Spleen (tissue), 13 donors: ENCODE measurements at places on chromosomes 7 and 10.

- no peak for DNase-seq
Measured at GRCh38 chr7:23971031-23971430, 261.0 kb downstream of the STK31 start.

- DNase-seq: no peak
Measured at GRCh38 chr10:5038101-5038500, 34.4 kb upstream of the AKR1C2 start.

GRCh38 chr10:70258216-70258615 lies 25.0 kb upstream of the PPA1 start:
- no peak for DNase-seq

DNA sequence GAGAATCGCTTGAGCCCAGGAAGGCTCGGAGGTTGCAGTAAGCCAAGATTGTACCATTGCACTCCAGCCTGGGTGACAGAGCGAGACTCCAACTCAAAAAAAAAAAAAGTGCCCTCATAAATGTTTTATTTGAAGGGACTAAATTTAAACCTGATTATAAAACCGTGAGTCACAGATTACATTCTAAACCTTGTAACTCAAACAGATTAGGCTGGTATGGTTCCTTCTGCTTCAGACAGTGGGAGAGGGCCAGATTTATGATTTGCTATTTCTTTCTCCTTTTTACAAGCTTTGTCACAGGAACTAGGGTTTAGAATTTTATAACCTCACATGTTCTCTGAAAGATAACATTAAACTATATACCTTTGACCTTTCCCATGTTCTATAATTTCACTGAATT lies 801.2 kb upstream of the ZWINT start:
- no peak for DNase-seq

DNA sequence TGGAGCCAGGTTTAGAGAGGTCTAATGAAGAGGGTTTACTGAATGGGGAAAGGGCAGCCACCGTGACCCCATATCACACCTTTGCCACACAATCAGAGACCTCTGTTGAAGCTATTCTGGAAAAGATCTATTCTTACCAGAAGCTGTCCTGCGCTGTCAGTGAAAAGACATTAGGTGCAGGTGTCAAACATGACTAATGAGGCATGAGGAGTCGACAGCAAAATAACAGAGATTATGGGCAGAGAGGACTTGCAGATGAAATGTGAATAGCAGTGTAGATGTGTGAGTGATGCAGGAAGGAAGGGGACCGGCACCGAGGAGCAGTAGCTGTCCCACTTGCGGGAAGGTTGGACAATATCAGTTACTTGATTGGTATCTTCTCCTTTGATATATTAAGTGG lies 627.7 kb upstream of the GALNT17 start:
- no peak for DNase-seq

- peak; percentile 61 for DNase-seq
Measured at GRCh38 chr10:46298477-46299285, 11.9 kb downstream of the ANTXRL start.

GRCh38 chr7:107972075-107972482 lies 30.9 kb downstream of the LAMB1 start:
- DNase-seq: no peak

DNA sequence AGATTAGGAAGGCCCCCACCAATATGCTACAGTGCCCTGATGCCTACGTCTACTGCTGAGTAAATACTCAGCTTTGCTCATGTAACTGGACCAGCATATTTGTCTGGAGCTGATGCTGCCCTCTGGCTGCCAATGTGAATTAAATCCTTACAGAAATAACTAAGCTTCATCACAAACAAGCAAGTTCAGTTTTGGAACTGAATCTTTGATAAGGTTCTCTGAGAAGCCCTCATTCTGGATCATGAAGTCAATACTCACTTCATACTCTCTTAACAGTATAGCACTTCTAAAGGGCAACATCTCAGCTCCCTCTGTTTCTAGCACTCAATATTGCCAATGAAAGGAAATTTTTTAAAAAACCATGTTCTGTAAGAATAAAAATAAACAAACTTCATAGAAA lies 246.7 kb downstream of the ETV1 start:
- no peak for DNase-seq

DNA sequence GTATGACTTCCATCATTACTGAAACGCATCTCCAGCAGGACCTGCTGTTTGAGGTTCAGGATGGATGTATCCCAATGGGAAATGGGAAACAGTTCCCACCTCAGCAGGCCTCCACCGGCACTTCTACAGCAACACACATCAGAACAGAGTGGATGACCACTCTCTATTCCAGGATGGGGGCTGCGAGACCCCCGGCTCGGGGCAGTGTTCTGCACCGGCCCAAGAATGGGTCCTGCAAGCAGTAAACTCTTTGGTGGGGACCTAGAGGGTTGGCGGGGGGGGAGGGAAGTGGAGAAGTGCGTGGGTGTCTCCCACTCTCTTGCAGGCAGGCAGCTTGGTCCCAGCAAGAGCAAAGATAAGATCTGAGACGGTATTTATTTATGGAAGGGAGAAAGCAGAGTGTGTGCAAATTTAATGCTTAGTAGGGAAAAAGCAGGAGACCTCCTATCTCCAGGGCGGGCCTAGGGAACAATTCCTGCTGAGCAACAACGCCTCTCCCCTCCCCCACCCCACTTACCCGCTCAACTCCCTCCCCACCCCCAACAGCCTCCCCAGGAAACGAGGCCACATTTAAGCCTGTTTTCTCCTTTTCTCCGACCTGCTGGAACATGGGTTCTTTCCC lies 4.0 kb downstream of the SFMBT2 start:
- no peak for DNase-seq

GRCh38 chr10:126349101-126349500 lies 39.2 kb downstream of the ADAM12 start:
- DNase-seq: no peak

GRCh38 chr10:96387161-96387560 lies 28.4 kb upstream of the OPALIN start:
- DNase-seq: no peak

- DNase-seq: no peak
Measured at GRCh38 chr10:15242261-15242840, 73.9 kb upstream of the NMT2 start.

DNA sequence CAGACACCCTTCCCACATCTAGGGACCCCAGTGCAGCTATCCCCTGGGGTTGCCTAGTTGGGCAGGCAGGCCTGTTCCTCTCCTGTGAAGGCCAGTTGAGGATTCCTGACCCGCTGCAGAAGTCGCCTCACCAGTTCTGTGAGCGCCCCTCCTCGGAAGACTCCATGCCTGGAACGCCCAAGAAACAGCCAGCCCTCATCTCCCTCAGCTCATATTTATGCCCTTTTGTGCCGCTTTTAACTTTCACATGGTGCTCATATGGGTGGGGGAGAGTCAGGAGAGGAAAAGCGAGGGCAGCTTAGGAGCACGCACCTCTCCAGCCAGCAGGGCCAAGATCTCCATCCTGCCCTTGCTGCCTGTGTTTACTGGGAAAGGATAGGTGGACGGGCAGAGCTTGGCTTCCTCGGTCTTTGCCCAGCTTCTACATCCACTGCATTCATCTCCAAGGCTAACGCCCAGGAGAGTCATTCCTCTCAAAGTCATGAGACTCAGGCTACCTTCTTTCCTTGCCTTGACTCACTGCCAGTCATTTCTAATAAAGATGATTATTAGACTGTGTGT lies 286.6 kb downstream of the USP6NL start:
- no peak for DNase-seq

GRCh38 chr7:8443576-8444467 lies 10.4 kb downstream of the NXPH1 start:
- no peak for DNase-seq

DNA sequence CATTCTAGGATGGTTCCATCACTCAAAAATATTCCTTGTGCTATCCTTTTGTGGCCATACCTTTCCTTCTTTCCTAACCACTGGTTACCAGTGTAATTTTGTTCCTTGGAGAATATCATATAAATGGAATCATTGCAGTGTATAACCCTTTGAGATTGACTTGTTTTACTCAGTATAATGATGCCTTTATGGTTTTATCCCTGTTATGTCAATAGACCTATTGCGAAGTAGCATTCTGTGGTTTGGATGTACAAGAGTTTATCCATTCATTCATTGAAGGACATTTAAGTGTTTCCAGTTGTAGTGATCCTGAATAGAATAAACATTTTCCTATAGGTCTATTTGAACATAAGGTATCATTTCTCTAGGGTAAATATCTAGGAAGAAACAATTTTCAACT lies 54.2 kb downstream of the RBM33 start:
- DNase-seq: no peak

GRCh38 chr10:119138346-119139306 lies 26.9 kb downstream of the SFXN4 start:
- DNase-seq: peak; percentile 67

- no peak for DNase-seq
Measured at GRCh38 chr10:63348245-63348850, 117.4 kb downstream of the JMJD1C start.

DNA sequence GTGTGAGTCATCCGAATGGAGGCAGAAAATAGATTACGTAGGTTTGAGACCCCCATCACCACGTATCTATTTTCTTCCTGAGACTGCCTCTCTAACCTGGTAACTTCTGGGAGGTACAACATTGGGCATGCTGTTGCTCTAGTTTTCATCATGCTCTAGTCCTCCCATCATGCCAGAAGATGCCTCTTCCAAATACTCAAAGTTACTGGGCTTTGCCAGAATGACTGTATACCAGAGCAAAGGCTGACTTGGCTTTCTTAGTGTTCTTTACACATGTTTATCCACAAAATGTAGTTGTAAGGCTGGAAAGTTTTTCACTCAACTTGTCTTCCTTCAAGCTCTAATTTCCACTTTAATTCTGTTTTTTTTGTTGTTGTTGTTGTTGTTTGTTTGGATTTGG lies 370.5 kb downstream of the MDFIC start:
- no peak for DNase-seq

GRCh38 chr7:91436655-91437054 lies 172.4 kb downstream of the FZD1 start:
- DNase-seq: no peak

DNA sequence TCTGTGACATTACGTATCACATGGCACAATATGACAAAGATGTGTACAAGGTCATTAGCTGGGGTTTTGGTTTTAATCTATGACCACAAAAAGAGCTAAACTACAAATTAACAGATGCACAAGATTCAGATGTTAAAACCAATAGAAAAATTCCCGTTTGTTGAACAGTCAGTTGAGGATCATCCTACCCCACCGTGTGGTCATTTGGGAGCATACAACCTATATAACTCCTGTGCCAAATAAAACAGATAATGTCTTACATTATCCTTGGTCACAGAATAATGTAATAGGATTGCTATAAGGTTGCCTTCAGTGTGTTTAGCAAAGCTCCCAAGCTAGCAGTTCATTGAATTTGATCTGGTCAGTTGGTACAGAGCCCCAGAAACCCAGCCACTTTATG lies 28.2 kb downstream of the ASNS start:
- no peak for DNase-seq

DNA sequence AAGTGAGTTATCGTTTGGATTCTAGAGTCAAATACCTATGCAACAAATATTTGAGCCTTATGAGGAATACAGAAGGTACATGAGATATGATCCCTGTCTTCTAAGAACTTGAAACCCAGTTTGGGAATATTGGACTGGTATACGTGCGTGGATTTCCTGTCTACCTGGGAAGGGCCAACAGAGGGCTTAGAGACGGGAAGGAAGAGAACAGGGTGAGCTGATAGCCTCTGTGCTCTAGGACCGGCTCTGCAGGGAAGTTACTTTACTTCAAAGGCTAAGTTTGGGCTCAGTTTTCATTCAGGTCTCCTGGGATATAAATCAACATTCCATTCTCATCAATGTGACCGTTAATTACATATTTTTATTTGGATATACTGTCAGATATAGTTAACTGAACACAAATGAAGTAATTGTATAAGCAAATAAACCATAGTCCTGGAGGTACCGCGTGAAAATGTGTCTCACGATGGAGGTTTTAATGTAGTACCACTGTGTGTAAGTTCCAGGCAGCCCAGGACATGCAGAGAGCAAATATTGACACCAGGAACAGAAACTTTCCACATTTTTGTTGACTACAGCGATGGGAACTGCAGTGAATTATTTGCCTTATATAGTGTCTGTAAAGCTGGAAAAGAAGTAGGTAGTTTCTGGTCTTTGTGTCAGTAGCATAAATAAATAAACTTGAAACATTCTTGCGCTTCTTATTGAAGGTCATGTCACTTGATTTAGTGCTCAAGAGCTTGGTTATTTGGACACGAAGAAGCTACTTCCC lies 8.6 kb downstream of the CHST12 start:
- DNase-seq: no peak

DNA sequence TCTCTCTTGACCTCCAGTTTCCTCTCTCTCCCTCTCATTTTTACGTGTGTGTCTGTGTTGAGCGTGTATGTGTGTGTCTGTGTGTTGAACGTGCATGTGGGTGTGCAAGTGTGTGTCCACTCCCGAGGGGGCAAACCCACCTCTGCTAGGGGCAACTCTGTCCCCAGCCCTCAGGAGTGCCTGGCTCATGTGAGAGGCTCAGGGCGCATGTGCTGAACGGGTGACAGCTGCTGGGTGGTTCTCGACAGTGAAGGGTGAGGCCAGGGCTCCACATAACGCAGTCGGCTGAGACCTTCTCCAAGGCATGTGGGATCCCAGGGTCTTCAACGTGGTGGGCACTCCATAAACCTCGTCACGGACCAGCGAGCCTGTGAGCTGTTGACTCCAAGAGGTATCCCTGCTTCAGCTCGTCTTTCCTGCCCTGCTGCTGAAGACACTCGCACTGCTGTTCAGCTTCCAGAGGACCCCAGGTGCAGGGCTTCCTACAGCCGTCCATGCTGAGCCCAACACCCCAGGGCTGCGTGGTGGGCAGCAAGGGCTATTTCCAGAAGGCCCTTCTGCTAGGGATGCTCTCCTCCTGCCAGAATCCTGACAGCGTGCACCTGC lies 361.6 kb upstream of the SHH start:
- DNase-seq: no peak

DNA sequence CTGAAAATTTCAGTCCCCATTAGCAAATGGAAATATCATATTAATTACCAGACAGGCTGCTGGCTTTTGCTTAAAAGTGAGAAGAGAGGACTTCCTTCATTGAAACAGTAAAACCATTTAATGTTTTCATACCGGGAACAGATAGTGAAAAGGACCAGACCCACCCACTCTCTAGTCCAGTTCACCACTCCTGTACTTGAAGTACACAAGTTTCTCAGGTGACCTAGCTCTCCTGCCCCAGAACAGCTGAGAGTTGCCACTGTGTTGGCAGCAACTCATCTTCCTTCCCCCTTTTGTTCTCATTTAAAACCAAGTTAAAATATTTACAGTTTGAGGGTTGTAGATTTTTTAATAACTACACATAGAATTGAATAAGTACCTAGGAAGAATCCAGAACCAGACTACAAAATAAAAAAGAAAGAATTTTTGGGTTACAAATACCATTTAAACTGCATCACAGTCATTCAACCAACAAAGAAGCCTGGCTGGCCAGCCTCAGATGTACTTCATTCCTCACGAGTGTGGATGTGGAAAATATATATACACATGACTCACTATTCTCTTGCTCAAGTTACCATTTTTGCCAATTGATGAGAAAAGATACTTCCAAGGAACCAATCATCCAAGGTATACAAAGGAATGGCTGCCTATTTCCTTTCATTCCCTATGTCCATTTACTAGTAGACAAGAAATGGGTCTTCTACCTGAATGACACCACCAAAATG lies 68.1 kb downstream of the VPS41 start:
- DNase-seq: no peak
